ENCODE measurements at places on chromosomes 13 and 19.

GRCh38 chr13:110354715-110355473 lies 47.8 kb downstream of the COL4A2 start:
- DNase-seq, result no peak

- DNase-seq, result no peak
These were observed 37.5 kb upstream of the VSTM2B start for GRCh38 chr19:29488316-29488715.

DNA sequence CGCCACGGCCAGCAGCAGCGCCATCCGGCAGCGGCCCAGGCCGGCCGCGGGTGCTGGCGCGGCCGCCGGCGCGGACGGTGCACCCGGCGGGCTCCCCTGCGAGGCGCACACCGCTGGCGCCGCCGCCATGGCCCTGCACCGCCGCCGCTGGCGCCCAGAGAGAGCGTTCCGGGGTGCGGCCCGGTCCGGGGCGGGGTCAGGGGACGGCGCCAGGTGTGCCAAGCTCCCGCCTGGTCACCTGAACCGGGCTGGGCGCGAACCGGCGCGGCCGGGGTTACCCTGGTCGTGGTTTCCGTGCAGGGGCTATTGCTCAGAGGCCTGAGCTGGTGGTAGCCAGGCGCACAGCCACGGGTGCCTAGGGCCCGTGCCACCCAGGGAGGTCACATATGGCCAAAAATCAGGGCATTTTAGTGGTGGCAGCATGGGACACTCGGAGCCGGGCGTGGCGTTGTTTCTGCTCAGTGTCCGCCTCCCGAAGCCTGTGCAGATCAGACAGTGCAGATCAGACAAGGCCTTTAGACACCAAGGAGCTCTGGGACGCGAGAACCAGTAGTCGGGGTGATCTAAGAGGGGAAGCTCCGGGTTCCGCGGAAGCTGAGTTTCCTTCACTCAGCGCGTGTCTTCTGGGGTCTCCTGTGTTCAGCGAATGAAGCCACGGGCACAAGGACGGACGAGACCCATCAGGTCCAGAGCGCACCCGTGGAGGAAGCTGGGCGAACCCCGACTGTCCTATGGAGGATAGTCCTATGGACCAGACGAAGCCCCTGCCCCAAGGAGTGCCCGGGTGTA lies at the start of gene TMEM238:
Gene TMEM238, minus strand, starts transcription at position 162 of the 789 bp plus-strand sequence. Its CDS starts 33 bp downstream, at position 129.
- DNase-seq, result no peak

DNA sequence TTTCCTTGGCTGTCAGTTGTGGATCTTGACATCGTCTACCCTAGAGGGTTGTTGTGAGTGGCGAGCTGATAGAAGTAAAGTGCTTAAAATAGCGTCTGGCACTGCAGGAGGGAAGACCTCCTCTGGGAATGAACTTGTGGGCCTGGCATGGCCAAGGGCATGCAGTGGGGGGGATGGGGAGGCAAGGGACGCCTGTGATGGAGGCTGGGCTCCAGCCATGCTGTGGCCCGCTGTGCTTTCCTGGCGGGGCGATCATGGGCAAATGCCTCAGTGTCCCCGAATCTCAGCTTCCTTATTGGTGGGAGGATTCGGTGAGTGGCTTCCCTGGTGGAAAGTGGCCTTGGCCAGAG lies 10.7 kb downstream of the CARM1 start:
- DNase-seq, result no peak

Measured in ELF-1 (cell line).